ENCODE measurements at places on chromosomes 12 and 14. TPM values are rescaled to one million over a fixed set of nuclear protein-coding genes. Genes with fewer than 3 reads are reported as not detected.

Gene SOX5
- 3.8 TPM for total RNA-seq

Gene SLC17A8
- total RNA-seq = not detected

Gene ARMH4
- total RNA-seq = 2.4 TPM

Gene RD3L
- not detected for total RNA-seq

Gene KCNJ8
- total RNA-seq = 0.42 TPM

Gene TTC8
- 16.7 TPM for total RNA-seq

Gene GLT8D2
- 1.1 TPM for total RNA-seq

Gene KRT72
- total RNA-seq = not detected

All from H7 (cell line).